ENCODE measurements at places on chromosomes 13 and 19.

GRCh38 chr13:28583651-28584091 lies 75.3 kb upstream of the POMP start:
- no peak for DNase-seq

- DNase-seq: no peak
Observed at GRCh38 chr19:46812977-46813838, 24.8 kb upstream of the SLC1A5 start.

DNA sequence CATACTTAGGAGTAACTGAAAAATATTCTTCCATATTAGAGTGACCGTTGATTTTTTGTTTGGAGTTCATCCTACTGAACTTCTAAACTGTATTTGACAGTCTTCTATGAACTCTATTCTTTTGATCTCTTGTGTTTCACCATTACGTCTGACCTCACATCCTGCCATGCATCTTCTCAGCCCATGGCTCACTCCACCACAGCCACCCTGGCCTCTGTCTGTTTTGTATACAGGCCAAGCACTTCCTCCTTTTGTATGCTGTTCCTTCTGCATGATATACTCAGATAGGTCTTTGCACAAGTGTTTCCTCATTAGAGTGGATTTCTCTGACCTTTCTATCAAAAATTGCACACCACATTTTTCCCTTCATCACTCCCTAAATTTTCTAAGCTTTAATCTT lies 119.9 kb downstream of the MAB21L1 start:
- DNase-seq: no peak

DNA sequence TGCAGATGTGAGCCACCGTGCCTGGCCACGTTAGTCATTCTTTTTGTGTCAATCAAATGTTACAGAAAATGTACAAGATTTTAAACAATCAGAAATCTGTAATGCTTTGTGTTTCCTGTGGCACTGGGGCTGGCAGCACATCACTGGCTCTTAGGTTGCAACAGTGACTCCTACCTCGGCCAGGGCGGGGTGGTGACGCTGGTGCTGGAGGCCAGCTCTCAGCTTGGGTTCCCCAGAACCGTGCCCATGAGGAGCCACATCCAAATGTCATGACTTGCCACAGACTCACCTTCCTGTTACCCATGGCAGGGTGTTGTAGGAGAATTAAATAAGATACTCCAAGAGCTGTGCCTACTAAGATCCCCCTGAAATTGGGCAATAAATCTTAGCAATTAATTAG lies 161.7 kb downstream of the TEX29 start:
- DNase-seq: no peak

DNA sequence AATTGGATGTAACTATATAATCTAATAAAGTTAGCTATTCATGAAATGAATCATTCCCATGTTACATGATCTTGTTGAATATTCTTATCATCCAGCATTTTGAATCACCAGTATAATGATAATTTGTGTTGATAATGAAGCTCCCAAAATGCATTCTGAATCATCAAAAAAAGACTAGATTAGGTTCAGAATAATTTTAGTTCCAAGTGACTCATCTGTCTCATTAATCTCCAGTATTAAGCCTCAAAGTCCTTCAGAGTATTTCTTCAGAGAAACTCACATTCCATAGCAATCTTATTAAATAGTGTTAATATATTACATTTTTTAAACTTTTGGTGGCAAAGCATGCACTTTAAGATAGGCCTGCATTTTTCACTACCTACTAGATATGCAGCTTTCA lies 207.5 kb downstream of the SLITRK5 start:
- DNase-seq: no peak

GRCh38 chr13:88622362-88622973 lies 951.3 kb downstream of the SLITRK5 start:
- peak; percentile 1 for DNase-seq

GRCh38 chr19:7242601-7243258 lies 51.5 kb downstream of the INSR start:
- no peak for DNase-seq

GRCh38 chr13:113274721-113275120 lies 22.3 kb upstream of the LAMP1 start:
- no peak for DNase-seq

DNA sequence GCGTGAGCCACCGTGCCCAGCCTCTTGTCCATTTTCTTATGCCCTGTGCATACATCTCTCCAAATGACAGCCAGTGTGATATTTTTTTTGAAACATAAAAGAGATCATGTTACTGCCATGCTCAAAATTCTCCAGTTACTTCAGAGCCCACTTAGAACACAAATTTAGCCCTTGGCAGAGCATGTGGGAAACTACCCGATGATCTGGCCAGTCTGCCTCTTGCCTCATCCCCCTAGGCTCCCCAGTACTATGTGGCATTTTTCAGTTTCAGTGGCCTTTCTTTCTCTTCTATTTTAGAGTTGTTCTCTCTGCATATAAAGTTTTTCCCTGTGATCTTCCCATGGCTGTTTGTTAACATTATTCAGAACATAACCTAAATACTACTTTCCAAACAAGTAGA lies 323.0 kb downstream of the GPC5 start:
- DNase-seq: no peak

GRCh38 chr13:26508885-26509284 lies 48.6 kb upstream of the WASF3 start:
- no peak for DNase-seq

DNA sequence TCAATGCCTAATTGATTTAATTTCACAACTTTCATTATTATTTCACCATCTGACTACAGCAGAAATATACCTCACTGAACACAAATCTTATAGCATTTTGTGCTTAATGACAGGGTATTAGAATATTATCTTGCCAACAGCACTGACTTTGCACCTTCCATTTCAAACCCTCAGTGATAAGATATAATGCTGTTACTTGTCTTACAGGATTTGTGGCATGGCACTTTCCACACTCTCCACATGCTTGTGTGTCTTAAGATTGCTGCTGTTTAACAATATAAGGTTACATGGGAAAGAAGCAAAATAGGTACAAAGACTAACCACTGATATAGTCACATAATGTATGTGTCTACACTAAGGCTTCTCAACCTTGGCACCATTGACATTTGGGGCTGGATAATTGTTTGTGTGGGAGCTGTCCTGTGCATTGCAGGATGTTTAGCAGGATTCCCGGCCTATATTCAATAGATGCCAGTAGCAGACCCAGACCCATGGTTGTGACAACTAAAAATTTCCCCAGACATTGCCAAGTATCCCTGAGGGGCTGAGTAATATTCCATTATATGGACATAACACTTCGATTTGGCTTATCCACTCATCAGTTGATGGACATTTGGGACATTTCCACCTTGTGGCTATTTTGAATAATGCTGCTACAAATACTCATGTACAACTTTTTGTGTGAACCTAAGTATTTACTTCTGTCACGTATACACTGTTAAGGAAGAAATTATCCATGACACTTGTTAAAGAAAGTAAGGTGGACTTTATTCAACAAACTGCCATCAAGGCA lies 5.7 kb upstream of the DIAPH3 start:
- DNase-seq: no peak

Measured in CD4-positive, alpha-beta T cell treated with Interleukin-6 for 4 hours (primary cell).